ENCODE measurements at places on chromosomes 6 and 20.

DNA sequence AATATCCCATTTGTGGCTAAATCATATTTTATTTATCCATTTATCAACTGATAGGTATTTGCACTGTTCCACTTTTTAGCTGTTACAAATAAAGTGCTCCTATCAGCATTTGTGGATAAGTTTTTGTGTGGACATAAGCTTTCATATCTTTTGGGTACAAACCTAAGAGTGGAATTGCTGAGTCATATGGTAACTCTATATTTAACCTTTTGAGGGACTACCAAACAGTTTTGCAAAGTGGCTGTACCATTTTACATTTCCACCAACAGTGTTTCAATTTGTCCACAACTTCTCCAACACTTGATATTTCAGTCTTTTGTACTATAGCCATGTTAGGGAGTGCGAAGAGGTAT, 23.6 kb upstream of the ECHDC1 start:
- no peak for DNase-seq

- DNase-seq, result no peak
These were observed 166.2 kb downstream of the TRIM27 start for GRCh38 chr6:28757429-28758045.

DNA sequence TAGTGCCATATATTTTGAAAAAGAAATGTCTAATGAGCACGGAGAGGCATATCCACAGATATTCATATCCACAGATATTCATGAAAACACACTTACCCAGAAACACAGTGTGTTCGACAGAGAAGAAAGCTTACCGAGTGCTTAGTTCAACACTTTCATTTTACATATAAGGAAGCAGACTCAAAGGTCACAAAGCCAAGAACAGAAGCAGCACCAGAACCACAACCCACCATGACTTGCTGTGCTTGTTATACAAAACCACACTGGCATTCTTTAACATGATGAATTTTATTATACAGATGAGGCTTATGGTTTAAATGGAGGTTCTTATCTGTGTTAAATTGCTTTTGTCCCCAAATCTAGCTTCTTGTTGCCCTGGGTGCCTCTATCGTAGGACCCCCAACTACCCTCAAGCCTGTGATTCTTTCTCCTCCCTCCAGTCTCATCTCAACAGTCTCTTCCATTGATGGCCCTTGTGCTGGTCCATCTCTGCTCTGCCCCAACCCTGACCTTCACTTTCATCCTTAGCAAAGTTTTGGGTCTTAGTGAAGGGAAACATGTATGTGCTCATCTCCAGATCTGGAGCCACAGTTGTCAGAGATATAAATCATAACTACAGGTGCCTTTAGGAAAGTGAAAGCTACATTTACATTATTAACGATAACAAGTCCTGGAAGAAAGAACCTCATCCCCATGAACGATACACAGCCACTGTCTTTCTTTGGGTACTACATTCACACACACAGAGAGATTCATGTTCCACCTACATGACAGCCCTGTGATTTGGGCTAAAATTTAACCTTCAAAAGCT, 40.0 kb downstream of the SF3B5 start:
- DNase-seq, result no peak

DNA sequence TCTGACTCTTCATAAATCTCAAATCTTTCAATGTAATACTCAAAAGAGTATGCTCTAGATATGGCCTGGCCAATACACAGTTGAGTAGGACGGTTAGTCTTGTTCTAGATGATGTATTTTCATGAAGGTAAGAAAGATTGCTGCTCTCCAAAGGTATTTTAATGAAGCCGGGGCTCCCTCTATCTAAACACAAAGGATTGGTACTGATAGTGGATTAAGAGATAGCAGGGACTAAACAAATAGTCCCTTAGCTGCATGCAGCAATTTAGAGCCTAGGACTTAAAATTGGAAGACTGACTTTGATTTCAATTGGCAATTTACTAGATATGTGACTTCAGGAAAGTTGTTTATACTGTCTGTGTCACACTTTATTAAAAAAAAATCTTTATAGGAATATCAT, 31.4 kb upstream of the TENT5A start:
- DNase-seq, result no peak

- DNase-seq, result no peak
These were observed 51.7 kb downstream of the CPXM1 start for GRCh38 chr20:2748551-2749342.

- DNase-seq, result no peak
These were observed 77.1 kb downstream of the FARS2 start for GRCh38 chr6:5338177-5338960.

- DNase-seq, result no peak
These were observed 321.1 kb upstream of the NT5E start for GRCh38 chr6:85128781-85129180.

DNA sequence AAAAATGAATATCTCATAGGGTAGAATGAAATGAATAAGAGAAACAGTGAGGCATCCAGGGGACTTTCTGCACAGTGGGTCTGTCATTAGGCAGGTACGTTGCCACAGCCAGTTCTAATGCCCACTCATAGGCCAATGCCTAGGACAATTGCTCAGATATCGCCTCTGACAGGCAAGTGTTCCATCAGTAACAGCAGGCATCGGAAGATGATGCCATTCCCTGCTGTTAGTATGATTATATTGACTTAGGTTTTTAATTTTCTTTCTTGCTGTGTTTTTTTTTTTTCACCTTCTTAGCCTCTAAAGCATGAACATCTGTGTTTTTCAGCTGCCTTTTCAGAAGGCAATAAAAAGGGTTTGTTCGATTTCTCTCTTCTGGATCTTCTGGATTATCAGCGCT, 90.7 kb downstream of the PRL start:
- no peak for DNase-seq

GRCh38 chr6:6148192-6148815, 141.6 kb upstream of the NRN1 start:
- no peak for DNase-seq

DNA sequence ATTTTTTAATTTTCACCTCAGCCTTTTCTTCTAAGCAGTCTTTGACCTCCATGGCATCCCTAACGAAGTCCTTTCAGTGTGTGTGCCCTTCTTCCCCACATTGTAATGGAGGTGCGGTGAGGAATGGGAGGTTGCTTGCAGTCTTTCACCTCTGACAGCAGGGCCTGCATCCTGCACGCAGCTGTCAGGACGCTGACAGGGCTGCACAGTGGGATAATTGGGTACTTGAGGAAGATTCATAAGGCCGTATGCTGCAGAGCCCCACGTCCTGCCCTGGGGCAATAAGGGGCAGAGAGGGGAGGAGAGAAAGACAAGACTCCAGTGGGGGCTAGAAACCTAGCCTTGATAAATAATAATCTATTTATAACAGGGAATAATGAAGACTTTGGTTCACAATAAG, 184.7 kb downstream of the SAMD5 start:
- no peak for DNase-seq

- DNase-seq, result peak; percentile 78
These were observed 15.0 kb downstream of the ZNF217 start for GRCh38 chr20:53578492-53579222.

DNA sequence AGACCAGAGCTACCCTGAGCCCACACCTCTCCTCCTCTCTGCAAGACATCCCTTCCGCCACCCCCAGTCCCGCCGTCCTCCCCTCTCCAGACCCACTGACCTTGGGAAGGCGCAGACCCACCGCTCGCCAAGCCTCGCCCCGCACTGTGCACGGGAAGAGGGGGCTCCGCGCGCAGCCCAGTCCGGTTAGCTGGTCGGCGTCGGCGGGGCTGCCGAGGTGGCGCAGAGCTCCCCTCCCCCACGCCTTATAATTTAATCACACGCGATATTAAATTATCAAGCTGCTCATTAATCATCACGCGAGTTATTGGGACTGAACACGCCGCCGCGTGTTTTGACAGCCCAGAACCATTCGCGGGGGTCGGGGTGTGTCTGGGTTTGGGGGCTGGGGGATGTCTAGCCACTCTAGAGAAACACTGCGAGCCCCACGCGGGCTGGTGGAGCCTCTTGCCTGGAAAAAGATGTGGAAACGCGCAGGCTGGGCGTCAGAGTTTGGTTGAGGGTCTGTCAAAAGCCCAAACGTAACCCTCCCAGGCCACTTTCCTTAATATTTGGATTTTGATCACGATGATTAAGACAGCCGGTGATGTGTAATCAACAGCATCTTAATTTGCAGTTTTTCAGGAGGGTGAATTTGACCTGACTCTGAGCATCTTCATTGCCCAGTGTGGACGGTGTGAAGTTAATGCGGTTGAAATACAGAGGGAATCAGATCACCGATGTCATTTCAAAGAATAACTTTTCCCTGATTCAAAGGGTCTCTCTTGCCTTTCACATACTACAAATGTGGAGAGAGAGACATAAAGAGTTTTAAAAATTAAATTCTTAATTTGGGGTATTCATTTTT, at the start of gene LINC00237:
Gene LINC00237 (minus strand): TSS at position 188 of the 847 bp plus-strand sequence.
- no peak for DNase-seq

DNA sequence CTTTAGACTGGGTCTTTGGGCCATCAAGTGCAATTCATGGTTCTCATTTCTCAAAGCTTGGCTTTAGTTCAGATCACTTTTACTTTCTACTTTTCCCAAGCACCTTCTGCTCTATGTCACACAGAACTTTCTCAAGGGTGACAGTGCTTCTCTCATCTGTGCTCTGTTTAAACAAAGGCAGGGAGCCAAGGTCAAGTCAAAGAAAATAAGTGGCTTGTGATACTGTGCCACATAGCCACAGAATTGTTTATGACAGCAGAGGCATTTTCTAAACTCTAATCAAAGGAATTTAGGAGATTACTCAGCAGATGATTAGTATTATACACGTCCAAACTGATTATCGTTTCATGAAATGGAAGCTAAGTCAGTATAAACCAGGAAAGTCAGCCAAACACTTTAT, 348.0 kb downstream of the HDGFL1 start:
- no peak for DNase-seq

- DNase-seq, result no peak
These were observed 25.8 kb downstream of the SERPINB9 start for GRCh38 chr6:2877057-2877882.

Measured in hepatic stellate cell (primary cell).